ENCODE measurements at places on chromosomes 3 and 15.

DNA sequence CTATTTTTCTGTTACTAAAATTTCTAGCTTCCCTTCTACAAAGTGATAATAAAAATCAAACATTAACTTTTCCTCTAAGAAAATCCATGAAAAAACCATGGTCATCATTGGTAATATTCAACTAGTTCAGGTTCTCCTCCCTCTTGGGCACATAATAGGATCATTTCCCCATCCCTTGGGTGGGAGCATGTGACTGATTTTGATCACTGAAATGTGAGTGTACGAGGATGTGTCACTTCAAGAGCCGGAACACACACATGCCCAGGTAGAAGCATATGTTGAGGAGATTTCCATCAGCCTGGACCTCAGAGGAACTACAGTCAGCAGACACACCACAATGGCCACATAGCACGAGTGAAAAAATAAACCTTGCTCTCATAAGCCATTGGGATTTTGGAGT, 36.1 kb downstream of the AP3S2 start:
- DNase-seq, result no peak

DNA sequence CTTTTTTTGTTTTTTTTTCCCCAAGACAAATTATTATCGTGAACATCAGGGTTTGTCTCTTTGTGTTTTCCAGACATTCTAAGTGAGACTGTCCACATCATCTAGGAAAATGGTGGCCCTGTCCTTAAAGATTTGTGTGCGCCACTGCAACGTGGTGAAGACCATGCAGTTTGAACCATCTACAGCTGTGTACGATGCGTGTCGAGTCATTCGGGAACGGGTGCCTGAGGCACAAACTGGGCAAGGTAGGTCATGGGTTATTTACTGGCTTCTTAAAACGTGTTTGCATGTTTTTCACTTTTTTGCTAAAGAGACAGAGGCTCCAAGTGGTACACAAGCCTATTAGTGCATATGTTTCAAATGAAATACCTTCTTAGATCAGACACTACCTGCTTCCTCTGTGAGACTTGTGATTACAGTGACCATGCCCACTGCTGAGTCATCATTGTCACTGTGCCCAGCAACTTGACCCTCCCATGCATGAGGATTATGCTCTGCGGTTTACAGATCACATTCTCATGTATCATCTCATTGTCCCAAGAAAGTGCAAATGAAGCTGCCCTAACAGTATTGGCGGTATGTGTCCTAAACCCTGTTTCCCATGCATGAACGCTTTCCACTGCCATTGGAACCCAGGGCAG, 395.2 kb upstream of the TPM1 start:
- DNase-seq, result no peak

DNA sequence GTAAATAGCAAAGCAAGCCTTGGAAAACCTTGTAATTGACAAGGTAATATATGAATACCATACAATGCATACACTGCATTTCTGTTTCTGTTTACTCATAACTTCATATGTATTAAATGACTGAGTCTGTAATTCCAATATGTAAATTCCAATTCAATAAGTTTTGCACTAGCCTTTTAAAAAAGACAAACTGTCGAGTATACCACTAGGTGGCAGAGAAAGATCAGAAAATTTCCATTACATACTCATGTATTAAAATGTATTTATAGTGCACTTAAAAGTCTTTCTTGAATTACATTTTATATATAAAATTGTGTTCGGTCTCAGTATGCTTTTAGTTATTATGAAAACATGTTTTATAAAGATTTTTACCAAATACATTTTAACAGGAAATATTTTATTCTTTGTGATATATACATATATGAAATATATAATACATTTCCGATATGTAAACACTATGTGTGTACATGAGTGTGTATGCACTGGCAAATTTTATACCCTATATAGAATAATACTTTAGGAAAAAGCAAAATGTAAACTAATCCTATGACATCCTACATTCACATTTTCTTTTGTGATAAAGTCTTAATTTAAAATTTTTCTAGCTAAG, 216.8 kb downstream of the VGLL3 start:
- no peak for DNase-seq

DNA sequence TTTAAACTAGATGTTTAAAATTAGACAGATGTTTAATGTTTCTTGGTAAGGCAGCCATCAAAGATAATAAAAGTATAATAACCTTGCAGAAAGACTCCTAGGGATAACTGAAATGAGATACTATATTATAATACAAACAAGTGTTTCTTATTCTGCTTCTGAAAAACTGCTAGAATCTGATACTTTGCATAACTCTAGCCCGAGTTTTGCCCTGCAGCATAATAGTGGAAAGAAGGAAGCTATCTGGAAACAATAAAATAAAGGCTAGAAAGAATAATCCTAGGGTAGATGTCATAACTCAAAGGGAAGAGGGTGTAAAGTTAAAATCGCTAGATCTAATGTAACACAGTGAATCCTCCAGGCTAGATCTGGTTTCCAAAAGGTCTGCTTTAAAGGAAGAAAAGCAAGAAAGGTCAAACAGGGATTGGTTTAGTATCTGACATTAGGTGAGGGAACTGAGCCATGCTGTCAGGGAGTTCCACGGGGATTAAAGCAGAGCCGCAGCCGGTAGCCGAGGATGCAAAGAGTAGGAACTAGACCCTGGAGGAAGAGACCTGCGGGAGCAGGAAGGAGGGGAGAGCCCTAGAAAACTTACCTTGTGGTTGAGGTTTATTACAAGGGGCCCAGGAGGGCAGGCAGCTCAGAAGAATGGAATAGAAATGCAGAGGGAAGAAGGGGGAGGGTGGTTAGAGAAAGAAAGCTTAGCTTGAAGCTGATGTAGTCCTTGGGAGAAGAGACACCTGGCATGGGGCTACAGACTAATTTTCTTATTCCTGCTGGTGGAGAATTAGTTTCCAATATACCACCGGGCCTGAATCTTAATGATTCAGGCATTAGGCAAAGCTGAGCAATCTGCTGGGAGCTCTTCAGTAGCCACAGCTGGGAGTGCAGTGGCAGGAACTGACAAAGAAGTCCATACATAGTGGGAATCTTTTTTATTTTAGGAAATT, 46.1 kb upstream of the TUSC7 start:
- no peak for DNase-seq

- DNase-seq, result no peak
These were observed 243.2 kb upstream of the NR2F2 start for GRCh38 chr15:96087180-96087884.

DNA sequence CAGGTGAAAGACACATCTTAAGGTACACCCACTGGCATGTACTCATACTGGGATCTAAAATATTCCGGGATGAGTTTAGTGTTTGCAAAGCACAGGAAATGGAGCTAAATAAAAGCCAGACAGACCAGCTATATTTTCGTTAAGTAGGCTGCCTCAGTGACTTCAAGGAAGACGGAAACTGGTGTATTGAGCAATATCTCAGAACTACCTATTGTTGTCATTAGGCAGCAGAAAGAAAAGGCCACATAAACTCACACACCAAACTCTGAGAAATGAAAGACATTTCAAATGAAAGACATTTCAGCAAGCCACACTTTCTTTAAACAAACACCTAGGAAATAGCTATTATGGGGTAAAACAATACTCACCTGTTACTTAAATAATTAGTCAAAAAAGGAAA, 761.7 kb upstream of the SEMA6D start:
- DNase-seq, result no peak

- no peak for DNase-seq
These were observed 178.7 kb upstream of the MCTP2 start for GRCh38 chr15:94052711-94053110.

DNA sequence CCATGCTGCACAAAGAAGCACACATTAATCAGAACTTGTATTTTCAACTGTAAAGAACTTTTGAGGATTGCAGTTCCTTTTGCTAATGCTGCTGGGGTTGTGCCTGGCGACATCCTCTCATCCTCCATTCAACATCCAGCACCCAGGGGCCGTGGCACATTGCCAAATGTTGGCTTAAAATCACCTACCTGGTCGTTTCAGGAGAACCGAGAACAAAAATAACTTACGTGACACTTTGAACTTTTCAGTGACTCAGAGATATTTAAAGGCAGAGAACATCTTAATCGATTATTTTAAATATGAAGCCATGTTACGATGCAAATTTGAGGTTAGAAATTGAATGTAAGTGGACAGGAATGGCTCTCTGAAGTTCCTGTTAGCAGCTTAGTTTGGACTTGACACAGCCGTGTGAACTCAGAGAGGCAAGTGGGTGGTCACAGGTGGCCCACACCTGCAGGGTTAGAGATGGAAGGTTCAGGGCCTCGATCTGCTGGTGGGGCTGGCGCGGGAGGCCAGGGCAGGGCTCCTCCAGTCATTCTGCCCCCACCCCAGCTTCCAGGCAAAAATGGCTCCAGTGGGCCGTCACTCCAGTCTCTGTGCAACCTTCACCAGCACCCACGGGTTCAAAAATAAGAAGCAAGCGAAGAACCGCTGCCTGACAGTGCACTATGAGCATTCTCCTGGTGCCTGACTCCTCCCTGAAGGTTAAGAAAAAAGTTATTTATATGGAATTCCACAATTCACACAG, 12.2 kb downstream of the LRRK1 start:
- DNase-seq, result no peak

DNA sequence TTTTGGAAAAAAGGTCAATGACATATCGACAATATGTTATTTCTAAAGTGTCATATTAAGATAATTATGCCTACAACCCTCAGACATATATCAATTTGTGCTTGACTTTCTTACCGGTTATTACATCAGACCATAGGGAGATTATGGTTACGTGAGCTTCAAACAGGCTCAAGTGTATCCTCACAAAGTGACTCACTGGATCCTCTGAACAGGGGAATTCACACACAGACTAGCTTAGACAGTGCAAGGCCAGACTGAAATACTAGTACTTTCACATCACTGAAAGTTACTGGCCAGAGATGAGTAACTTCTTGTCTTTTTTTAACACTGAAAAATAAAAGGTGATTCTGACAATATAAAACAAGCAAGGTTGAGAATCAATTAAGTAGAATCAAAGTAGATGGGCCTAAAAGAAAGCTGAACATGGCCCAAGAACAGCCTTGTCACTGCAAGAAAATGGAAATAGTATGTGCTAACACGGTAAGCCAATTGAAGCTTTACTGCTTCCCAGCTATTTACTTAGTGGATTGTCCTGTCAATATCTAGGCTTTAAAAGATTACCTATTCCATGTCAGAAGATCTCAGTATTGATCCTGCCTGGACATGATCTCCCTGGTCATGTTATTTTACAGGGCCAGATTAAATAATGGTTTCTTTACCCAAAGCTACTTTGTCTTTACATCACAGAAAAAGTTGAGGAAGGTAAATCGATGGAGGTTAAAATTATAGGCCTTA, 848.6 kb downstream of the ROBO1 start:
- DNase-seq, result no peak

DNA sequence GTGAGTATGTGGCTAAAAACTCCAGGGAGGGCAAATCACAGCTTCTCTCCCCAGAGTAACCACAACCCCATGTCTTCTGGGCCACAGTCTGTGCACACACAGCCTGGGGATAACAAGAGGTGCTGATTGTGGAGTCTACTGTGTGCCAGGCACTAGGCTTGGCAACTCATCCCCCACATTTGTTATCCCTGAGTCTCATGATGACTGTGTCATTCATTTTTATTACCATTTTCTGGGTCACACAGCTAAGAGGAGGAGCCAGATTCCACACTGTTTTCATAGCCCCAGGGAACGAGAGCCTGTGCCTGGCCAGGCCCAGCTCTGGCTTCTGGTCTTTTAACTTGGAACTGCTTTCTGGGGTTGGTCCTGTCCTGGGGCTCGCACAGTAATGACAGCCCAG, 34.5 kb downstream of the ESYT3 start:
- no peak for DNase-seq

DNA sequence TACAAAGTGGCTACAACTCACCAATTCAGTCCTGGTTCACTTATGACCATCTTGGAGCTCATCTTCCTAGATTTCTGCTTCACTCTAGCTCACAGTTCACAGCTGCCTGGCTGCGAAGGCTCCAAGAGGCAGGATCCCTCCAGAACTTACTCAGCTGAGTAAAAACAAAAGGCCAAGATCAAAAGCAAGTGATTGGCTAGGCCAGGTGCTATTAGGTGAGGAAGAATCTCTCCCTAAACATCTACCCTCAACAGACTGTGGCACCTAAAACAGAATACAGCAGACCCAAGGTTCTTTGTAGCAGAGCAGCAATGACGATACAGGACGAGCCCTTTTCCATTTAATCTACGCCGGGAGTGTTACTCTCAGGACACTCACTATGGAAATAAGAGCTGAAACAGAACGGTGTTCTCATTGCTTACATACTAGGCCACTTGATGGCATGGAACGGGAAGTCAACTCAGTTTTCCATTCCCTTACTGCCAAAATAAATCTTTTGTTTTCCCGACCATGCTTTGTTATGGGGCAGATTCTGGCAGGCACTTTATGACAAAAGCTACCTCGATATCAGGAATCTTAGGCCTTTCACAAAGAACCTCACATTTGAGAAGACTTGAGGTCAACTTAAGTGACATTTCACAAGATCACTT, 901 bp downstream of the ICE2 start:
- DNase-seq, result no peak

DNA sequence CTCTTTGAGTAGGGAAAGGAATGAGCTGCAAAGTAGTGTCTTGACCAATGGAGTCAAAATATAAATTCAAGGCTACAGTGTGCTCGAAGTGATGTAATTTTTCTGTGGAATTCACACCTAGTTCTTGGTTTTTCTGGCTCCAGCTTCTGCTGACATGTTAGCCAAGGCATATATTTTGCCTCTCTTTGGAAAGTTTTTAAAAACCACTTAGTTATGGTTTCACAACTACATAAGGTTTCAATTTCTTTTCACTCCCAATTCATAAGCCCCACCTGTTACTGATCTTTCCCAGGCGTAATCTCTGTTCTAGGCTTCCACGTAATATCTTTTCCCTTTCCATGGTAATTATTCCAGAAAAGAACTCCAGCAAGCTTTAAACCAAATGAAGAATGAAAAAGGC, 46.9 kb downstream of the GADL1 start:
- DNase-seq, result no peak

DNA sequence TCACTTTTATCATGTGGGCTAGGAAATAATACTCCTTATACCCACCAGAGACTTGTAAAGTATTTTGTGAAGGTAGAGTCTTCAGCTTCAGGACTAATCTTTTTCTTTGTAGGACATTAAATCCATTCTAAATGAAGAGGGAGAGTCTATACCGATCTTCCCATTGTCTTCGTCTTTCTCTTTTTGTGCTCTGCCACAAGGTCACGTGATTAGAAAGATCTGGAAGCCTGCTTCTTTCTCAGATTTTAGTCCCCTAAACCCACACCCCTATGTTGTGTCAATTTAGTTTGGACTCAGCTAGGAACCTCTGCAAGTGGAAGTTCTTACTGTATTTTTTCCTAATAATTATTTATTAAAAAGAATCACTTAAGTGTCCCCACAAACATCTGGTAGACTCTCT, 507.3 kb downstream of the PYDC2 start:
- DNase-seq, result no peak
